ENCODE measurements at places on chromosomes 11 and 22.

GRCh38 chr11:114845766-114846415, 167.6 kb downstream of the NXPE2 start:
- no peak overlapping the region for H3K4me3 ChIP-seq
- no peaks in the 10 kb centered on the region for H3K36me3 ChIP-seq
- no peak for DNase-seq
- no peaks in the 10 kb centered on the region for H3K4me1 ChIP-seq
- peaks cover 4% of the 10 kb centered on the region for H3K27me3 ChIP-seq

DNA sequence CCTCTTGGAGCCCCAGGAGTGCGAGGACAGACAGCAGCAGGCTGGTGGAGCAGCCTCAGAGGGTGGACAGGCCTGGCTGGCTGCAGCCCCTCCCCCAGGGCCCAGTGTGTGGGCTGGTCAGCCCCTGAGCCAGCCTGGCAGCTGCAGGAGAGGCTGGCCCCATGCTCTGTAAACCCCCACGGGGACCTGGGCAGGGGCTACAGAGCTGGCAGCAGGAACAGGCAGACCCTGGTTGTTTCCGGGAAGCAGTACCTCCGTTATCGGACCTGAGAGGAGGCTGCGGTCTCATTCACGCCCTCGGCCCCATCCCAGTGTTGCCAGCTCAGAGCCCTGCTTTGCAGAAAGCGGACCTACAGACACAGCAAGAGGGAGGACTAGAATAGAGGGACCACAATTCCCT, 38.5 kb upstream of the COMT start:
- DNase-seq: no peak
- peaks cover 2% of the 10 kb centered on the region for H3K36me3 ChIP-seq
- H3K4me1 ChIP-seq: no peaks in the 10 kb centered on the region
- H3K27ac ChIP-seq: no peak overlapping the region

GRCh38 chr11:126485021-126485792, 129.7 kb downstream of the ST3GAL4 start:
- H3K4me3 ChIP-seq: no peak overlapping the region
- peaks cover 23% of the 10 kb centered on the region for H3K27me3 ChIP-seq
- H3K36me3 ChIP-seq: no peaks in the 10 kb centered on the region
- no peak for DNase-seq

DNA sequence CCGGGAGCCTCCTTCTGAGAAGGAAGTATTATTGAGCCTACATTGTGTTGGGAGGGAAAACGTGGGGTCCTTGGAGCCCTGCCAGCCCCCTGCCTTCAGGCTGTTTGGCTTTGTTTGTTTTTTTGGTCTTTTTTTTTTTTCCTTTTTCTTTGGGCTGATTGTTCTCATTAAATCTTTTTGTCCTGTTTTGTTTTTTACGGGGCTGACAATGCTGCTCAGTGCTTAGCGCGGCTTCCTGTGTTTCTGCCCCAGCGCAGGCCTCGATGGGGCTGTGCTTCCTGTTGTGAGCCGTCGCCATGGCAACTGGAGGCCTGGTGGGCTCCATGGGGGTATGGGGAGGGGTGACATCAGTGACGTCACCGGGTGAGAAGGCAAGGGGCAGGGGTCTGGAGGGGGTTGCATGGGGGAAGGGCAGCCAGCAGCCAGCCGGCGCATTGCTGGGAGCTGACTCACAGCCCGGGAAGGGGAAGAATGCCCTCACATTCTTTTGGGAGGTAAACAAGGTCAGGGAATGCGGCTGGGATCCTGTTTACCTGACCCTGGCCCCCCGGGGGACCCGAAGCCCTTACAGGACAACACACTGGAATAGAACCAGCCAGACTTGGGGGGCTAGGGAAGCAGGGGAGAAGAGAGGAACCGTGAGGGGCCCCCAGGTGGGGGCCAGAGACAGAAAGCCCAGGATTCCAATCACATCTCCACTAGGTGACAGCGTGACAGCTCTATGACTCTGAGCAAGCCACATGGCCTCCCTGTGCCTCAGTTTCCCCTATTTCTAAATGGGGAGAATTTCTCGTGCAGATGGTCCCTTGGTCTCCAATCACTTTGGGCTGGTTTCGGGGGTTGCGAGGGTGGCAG, 22.2 kb upstream of the CBX7 start:
- peaks cover 4% of the 10 kb centered on the region for H3K27me3 ChIP-seq
- peak overlapping the region; percentile 96 for H3K27ac ChIP-seq
- peak; percentile 51 for DNase-seq
- peak overlapping the region; percentile 88 for H3K4me3 ChIP-seq

DNA sequence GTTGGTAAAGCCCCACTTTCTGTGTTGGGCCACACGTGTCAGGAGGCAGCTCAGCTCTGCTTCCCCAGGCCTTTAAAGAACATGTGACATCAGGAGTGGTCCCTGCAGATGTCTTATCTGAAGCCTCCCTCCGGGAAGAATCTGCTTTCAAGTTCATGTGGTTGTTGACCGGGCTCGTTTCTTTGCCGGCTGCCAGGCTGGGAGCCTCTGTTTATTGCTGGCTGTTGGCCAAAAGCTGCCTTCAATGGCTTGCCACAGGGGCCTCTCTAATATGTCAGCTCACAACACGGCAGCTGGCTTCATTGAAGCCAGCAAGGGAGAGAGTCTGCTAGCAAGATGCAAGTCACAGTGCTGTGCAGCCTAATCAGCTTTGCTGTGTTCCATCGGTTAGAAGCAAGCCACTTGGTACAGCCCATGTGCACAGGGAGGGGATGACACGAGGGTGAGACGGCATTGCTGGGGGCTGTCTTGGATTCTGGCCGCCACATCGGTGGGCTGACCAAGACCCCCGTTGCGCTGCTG, 14.6 kb downstream of the MRGPRF start:
- H3K36me3 ChIP-seq: no peaks in the 10 kb centered on the region
- H3K4me3 ChIP-seq: no peak overlapping the region
- H3K27ac ChIP-seq: no peak overlapping the region

Data from T-helper 17 cell (primary cell).